Endodermal cell (in vitro differentiated cells): ENCODE measurements at places on chromosomes 6 and 20. TPM values are rescaled to one million over a fixed set of nuclear protein-coding genes. Genes with fewer than 3 reads are reported as not detected.

DNA sequence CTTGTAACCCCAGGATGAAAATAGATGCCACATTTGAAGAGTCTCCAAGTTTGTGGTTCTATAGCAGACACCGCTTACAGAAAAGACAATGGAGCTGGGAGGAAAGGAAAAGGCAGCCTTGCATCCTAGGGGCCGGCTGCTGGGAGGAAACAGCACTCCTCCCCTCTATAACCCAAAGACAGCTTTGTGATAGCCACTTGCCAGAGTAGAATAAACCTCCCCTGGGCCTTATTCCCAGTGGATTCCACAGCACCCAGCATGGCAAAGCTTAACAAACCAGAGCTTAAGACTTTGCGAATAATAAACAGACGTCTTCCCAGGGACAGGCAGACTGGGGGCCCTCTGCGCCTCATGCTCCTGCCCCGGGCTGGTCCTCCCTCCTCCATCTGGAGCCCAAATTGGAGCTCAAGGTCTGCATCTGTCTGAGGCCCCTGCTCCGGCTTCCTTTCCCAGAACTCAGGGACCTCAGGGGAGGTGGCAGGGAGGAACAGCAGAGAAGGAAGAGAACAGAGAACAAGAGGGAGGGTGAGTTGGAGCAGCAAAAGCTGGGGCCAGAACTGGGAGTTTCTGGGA is 8.8 kb upstream of the TAF8 start:
- DNase-seq, result no peak

DNA sequence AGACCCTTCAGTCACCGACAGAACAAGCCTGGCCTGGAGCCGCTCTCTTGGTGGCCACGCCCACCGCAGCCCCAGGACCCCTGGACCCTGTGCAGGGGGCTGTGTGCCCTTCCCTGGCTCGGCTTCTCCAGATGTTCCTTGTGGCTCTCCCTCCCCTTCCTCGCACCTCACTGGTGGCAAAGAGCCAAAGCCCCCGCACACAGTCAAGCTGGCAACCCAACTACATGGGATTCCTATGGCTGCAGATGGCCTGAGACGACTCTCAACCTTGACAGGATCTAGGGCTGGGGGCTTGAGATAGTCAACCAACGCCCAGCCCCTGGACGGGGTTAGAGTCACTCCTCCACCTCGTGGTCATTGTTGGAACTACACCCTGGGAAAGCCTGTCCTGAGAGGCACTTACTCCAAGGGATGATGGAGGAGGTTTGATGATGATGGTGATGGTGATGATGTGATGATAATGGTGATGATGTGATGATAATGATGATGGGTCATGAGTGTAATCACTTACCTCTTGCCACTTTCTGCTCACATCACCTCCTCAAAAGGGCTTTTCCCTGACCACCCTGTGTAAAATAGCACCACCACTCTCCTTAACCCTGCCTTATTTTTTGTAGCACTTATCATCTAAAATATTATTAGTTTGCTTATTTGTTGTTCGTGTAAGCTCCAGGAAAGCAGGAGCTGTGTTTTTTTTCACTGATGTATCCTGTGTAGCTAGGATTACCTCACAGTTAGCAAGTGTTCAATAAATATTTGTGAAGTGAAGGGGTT is 278.4 kb downstream of the LRFN2 start:
- peak; percentile 97 for DNase-seq

GRCh38 chr6:157885876-157886275 is 62.8 kb downstream of the SNX9 start:
- no peak for DNase-seq

DNA sequence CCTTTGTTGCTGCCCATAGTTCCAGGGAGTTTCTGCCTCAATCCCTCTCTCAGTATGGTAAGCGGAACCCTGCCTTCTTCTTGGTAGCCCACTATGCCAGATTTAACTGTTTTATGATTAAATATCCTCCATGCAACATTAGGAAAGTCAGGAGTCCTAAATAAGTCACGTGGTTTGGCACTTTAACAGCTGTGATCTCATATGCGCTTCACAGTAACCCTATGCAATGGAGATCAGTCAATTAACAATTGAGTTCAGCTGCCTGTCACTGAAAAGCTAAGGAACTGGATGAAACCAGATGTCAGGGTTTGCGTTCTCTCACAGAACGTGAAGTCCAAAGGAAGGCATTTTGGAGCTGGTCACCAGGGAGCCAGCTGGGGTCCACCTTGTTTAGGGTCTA is 81.6 kb downstream of the PSMB1 start:
- DNase-seq, result peak; percentile 19

- DNase-seq, result peak; percentile 89
Observed at GRCh38 chr6:163554663-163555062, 140.1 kb downstream of the QKI start.

DNA sequence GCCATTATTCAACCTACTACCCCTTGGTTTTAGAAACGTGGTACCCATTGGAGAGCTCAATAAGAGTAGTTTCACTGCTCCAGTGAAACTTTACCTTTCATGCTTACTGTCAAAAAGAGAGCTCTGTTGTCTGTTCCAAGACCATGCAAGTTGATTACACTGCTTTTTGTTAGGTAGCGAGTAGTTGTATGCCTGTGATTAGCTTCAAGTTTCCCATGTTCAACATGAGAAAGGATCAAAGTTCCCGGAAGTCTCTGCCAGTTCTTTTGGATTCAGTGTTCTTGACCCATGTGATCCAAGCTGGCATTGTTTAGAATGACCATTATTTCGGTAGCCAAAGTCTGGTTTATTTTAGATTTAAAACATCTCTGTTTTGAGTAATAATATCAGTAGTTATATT is 107.1 kb downstream of the ZFAND3 start:
- DNase-seq, result no peak

- DNase-seq, result no peak
Observed at GRCh38 chr6:85115876-85116275, 334.0 kb upstream of the NT5E start.

DNA sequence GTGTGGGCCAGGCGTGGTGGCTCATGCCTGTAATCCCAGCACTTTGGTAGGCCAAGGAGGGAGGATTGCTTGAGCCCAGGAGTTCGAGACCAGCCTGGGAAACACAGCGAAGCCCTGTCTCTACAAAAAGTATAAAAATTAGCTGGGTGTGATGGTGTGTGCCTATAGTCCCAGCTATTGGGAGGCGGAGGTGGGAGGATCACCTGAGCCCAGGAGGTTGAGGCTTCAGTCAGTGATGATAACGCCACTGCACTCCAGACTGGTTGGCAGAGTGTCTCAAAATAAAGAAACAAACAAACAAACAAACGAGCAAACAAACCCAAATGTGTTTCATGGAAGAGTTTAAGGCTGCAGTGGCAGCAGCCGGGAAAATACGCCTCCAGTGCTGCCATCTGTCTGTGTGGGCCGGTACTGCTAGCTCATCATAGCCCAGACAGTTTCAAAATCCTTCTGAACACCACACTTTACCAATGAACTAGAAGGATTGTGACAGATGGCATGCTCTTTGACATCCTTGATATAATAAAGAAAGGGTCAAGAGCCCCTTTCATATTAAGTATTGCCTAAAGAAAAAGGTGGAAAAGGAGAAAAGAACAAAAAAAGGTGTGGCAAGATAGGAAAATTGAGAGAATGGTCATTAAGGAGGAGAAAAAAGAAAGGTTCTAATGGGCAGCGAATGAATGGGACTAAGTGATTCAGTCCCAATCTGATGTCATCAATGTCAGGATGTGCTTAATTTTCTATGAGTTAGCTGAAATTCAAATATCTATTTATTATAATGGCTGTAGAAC is 298.6 kb downstream of the SYNE1 start:
- DNase-seq, result peak; percentile 83

DNA sequence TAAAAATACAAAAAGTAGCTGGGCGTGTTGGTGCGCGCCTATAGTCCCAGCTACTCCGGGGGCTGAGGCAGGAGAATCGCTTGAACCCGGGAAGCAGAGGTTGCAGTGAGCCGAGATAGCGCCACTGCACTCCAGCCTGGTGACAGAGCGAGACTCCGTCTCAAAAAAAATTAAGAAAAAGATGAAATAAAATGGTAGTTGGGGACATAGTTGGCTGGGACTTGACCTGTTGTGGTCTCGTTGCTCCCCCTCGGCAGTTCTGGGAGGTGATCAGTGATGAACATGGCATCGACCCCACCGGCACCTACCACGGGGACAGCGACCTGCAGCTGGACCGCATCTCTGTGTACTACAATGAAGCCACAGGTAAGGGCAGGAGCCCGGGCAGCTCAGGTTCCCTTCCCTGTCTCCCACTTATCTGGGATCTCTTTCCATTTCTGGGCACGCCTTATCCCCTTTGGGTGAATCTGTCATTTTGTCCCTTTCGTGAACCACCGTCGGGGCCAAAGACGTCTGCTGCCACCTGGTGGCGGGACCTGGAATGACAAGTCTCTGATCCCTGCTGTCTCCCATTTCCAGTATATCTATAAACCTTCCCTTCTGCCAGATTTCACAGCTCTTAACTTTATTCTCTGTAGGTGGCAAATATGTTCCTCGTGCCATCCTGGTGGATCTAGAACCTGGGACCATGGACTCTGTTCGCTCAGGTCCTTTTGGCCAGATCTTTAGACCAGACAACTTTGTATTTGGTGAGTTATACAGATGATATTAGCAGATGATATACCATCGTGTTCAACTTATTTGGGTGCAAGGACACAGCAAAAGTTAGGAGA is 2.3 kb downstream of the TUBB start:
- DNase-seq, result peak; percentile 93

- peak; percentile 56 for DNase-seq
Observed at GRCh38 chr6:93183531-93183972, 235.8 kb downstream of the EPHA7 start.

- no peak for DNase-seq
Observed at GRCh38 chr20:59614714-59615113, 10.4 kb downstream of the PHACTR3 start.

GRCh38 chr20:49569411-49570115 is 1.6 kb upstream of the PTGIS start:
- DNase-seq, result peak; percentile 64

DNA sequence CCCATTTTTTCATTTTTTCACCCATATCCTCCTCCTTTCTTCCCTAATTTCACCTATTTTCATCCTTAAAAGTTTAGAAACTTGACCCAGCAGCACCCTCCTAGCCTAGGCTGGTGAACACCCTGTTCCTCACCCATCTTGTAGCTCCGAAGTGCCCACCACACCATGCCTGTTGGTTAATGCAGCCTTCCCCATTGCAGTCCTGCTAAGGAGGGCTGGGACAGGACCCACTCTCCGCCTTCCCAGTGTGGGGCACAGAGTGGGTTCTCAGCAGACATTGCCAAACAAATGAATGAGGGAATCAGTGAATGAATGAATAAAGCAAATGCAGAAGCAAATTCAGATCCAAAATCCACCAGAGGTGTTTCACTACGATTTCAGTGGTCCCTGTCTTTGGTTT is 45.7 kb downstream of the CTCFL start:
- DNase-seq, result peak; percentile 22

GRCh38 chr6:158767709-158768108 is 51.5 kb downstream of the EZR start:
- DNase-seq, result no peak

GRCh38 chr20:7437311-7437710 is 502.9 kb downstream of the HAO1 start:
- no peak for DNase-seq

Gene CD109
- total RNA-seq, result 1.9 and 2.0 TPM in 2 replicates

Gene CPXM1
- total RNA-seq, result 85.9 to 106 TPM (median 105 TPM) in 3 replicates

Gene TAF8
- 24.2 and 27.9 TPM in 2 replicates for total RNA-seq

Gene MCCD1
- total RNA-seq, result not detected in 3 replicates

Gene ULBP3
- 5.4 and 5.8 TPM in 2 replicates for total RNA-seq

Gene GRM1
- total RNA-seq, result 0.57 and 0.59 TPM in 2 replicates

Gene TBX18
- 0.54 to 2.3 TPM (median 1.9 TPM) in 3 replicates for total RNA-seq

Gene SAMD5
- total RNA-seq, result 0.49 to 0.93 TPM (median 0.69 TPM) in 3 replicates

Gene ALDH5A1
- total RNA-seq, result 7.1 and 8.0 TPM in 2 replicates

Gene ADGRF1
- not detected in 3 replicates for total RNA-seq

Gene KCNS1
- total RNA-seq, result 1.5 and 1.8 TPM in 2 replicates

Gene NRN1
- total RNA-seq, result 0.57 and 0.68 TPM in 2 replicates

Gene PSMF1
- 72.5 and 89.9 TPM in 2 replicates for total RNA-seq
